ENCODE measurements at places on chromosomes 3 and 15. TPM values are rescaled to one million over a fixed set of nuclear protein-coding genes. Genes with fewer than 3 reads are reported as not detected.

- H3K4me1 ChIP-seq, result no peaks in the 10 kb centered on the region
- 0 out of 2 replicates have a peak, but pooled peaks cover 1% of the 10 kb centered on the region for H3K27me3 ChIP-seq
- no peak overlapping the region for H3K27ac ChIP-seq
- H3K36me3 ChIP-seq, result no peaks in the 10 kb centered on the region
Measured at GRCh38 chr3:62574266-62574898, 201.0 kb upstream of the FEZF2 start.

DNA sequence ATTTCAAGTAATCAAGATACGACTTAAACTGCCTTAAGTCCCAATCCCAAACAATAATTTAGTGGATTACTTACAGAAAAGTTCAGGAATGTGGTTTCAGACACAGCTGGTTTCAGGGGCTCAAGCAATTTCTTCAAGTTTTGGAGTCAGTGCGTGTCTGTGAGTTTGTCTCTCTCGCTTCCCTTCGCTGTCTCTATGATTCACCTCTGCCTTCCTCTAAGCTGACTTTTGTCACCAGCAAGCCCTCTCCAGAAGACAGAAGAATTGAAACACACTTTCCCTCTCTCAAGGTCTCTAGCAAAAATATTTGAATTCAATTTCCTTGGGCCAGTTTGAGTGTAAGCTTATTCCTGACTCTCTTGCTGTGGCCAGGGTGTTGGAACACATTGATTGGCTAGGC lies 392.4 kb downstream of the EDEM1 start:
- H3K27ac ChIP-seq, result no peak overlapping the region
- peaks cover 15% of the 10 kb centered on the region for H3K4me1 ChIP-seq
- H3K4me3 ChIP-seq, result no peak overlapping the region
- no peaks in the 10 kb centered on the region for H3K27me3 ChIP-seq
- H3K36me3 ChIP-seq, result no peaks in the 10 kb centered on the region

DNA sequence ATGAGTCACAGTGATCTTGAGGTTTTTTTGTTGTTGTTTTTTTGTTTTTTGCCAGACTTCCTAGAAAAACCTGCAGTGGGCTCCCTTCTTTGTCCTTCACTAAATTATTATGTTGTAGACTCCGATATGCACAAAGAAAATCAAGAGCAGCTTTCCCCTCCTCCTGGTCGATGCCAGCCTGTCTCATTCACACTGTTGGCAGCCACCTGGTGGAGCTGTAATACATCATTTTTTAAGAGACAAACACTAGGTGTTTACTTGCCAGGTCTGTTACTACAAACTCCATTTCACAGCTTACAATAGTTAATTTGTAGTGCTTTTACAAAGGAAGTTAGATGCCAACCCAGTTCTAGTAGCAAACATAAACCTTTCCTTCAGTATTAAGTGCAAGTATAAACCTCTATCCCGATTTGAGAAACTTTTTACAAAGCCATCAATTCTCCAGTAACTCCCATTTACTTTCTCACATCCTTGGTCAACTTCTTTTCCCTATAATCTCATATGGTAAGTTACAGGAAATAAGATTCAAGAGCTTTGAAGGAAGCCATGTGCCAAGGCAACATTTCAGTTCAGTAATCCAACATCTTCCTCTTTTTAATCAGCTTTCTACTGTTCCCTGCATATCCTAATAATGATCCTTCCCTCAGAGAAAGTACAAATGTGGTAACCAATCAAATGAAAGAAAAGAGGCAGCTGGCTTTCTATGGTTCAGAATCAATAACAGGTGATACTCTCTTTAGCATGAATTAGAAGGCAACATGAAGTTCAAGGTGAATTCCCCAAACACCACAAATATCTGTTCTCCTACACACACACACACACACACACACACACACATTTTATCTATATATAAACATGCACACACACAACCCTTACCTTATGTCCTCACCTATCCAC lies 14.0 kb downstream of the AAGAB start:
- no peaks in the 10 kb centered on the region for H3K36me3 ChIP-seq
- peak; percentile 54 for DNase-seq
- H3K27ac ChIP-seq, result no peak overlapping the region
- H3K4me3 ChIP-seq, result no peak overlapping the region

GRCh38 chr3:154971771-154972326 lies 108.3 kb upstream of the MME start:
- no peak overlapping the region for H3K27ac ChIP-seq
- no peak for DNase-seq
- no peaks in the 10 kb centered on the region for H3K27me3 ChIP-seq
- no peaks in the 10 kb centered on the region for H3K4me1 ChIP-seq

GRCh38 chr3:127045435-127046045 lies 62.6 kb downstream of the PLXNA1 start:
- 0 out of 2 replicates have a peak, but pooled peaks cover 3% of the 10 kb centered on the region for H3K27me3 ChIP-seq
- DNase-seq, result no peak
- H3K36me3 ChIP-seq, result no peaks in the 10 kb centered on the region

GRCh38 chr15:75842722-75843677 lies at the start of gene UBE2Q2:
Gene UBE2Q2, plus strand, starts transcription at chr15:75843447. Its CDS starts 220 bp downstream, at chr15:75843667.
- peak; percentile 87 for DNase-seq
- peaks cover 40% of the 10 kb centered on the region for H3K4me1 ChIP-seq
- H3K36me3 ChIP-seq, result no peaks in the 10 kb centered on the region
- H3K27me3 ChIP-seq, result 0 out of 2 replicates have a peak, but pooled peaks cover 2% of the 10 kb centered on the region
- H3K27ac ChIP-seq, result 0 out of 2 replicates have a peak within 1 kb of the TSS, but pooled peaks have one; percentile 6

The EDEM1 gene
- 134 TPM for total RNA-seq

The EOMES gene
- total RNA-seq, result 0.60 TPM

The STARD5 gene
- 0.87 TPM for total RNA-seq

The SMCO1 gene
- total RNA-seq, result not detected

The PTH1R gene
- not detected for total RNA-seq

The CPLX3 gene
- total RNA-seq, result 5.2 TPM

The TM6SF1 gene
- not detected for total RNA-seq

Measured in Karpas-422 (cell line).